ENCODE measurements at places on chromosomes 6 and 20.

GRCh38 chr20:14664101-14664500 lies 326.7 kb upstream of the FLRT3 start:
- DNase-seq = no peak

DNA sequence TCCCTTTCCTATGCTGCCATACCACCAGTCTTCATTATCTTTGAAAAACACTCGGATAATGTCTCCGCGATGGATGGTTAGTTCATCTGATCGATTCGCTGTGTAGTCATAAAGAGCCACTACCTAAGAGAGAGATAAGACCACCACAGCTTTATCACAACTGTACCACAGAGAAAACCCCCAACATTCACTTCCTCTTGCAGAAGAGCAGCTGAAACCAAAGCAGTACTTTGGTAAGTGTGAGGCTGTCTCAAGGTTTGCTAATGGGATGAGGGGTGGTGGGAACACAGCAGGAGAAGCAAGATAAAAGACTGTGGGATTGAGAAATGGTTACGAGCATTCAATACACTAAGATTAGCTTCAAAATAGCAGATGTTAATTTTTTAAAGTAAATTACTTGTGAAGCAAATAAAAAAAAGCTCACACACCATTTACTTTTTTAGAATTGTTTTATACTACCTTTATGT lies 142.1 kb downstream of the MYB start:
- DNase-seq = no peak

GRCh38 chr20:35489717-35490116 lies 34.3 kb downstream of the CEP250 start:
- DNase-seq = no peak

DNA sequence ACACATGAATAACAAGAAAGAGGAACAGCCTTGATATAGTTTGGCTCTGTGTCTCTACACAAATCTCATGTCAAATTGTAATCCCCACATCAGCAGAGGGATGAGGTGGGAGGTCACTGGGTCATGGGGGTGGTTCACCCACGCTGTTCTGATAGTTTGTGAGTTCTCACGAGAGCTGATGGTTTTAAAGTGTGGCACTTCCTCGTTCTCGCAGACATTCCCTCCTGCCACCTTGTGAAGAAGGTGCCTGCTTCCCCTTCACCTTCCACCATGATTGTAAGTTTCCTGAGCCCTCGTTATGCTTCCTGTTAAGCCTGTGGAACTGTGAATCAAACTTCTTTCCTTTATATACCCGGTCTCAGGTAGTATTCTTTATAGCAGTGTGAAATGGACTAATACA lies 13.1 kb downstream of the SRPK1 start:
- DNase-seq = no peak

DNA sequence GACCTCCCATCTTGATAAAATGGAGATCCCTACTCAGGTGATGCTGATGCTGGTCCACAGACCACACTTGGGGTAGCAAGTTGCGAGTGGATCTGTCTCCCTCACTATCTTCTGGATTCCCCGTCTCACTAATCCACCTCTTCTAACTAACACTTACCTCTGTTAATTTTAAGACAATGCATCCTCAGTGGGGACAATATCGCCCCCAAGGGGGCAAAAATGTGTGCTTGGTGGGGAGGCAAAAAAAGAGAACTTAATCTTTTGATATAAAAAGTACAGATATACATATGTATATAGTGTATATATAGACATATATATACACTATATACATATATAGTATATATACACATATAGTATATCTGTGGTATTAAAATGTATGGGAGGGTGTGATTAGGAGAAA lies 4.3 kb downstream of the LRFN2 start:
- DNase-seq = no peak

DNA sequence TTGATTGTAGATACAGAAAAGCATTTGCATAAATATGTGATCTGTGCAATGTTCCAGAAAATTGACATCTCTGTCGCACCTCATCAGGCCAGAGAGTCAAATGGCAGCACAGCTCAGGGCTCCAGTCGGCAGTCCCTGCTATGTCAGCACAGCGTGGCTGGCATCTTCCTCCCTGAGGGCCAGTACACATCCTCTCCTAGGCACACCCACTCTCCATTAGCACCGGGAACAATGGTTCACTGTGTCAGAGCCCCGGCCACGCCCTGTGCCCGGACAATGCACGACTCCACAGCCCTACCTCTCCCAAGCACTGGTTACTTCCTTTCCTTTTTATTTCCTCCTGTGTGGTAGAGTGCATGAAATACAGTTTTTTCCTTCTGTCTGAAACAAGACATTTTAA lies 114.9 kb downstream of the FOXC1 start:
- no peak for DNase-seq

DNA sequence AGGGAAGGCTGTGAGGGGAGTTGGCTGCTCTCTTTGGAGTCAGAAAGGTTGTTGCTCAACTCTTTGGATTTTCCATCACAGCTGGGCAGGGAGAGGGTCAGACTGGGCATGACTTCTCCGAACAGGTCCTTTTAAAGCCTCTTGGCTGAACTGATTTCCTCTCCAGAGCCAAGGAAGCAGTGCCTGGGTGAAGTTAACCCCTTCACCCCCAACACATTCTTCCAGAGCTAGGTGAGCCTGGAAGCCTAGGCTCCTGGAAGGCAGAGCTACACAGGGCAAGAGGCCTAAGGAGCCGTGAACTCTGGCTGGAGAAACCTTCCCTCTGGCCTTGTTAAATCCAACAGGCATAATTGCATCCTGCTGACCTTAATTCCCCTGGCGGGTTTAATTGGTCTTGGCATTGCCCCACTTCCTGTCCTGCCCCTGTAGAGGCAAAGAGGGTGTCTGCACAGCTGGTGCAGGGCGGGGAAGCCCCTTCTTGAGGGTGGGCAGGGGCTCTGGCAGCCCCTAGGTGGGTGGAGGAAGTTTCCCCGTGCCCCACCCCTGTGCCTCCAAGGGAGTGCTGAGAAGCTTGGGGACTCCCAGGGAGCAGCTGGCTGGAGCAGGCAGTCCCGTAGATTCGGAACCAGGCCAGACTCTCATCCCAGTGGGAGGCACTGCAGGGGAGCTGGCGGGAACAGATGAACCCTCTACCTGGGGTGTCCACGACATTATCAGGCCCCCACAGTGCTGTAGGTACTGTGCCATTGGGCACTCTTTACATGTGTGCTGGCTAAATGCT lies 3.6 kb upstream of the MYLK2 start:
- DNase-seq = no peak

- DNase-seq = no peak
These were observed 102.6 kb downstream of the FLRT3 start for GRCh38 chr20:14234666-14235295.

DNA sequence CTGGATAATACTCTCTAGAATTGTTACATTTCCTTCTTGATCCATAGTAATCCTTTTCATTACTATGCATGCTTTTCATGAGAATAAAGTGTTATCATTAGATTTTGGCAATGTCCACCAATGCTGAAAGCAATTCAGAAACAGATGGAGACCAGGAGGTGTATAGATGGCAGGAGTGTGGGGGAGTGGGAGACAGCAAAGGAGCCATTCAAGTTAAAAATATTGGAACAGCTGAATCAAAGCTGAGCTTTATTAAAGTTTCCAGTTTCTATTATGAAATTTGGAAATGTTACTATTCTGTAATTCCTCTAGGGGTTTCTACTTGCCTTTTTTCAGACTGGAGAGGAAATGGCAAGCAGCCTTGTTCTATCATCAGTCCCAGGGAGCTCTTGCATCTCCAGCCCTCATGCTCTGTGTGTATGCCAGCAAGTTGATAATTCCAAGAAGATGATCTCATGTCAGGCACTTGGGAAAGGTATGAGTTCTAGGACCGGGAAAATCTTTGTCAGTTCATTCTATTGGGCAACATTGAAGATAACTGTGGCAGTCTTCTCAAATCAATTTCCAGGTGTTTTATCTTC lies 228.0 kb downstream of the CD109 start:
- no peak for DNase-seq

GRCh38 chr20:23049201-23050075 lies at the start of gene THBD:
THBD (minus strand) TSS chr20:23049672; CDS start chr20:23049504, 168 bp downstream.
- no peak for DNase-seq

- no peak for DNase-seq
These were observed 561 bp downstream of the KAT14 start for GRCh38 chr20:18138266-18138582.

GRCh38 chr20:20215976-20216727 lies 151.8 kb upstream of the INSM1 start:
- DNase-seq = no peak

DNA sequence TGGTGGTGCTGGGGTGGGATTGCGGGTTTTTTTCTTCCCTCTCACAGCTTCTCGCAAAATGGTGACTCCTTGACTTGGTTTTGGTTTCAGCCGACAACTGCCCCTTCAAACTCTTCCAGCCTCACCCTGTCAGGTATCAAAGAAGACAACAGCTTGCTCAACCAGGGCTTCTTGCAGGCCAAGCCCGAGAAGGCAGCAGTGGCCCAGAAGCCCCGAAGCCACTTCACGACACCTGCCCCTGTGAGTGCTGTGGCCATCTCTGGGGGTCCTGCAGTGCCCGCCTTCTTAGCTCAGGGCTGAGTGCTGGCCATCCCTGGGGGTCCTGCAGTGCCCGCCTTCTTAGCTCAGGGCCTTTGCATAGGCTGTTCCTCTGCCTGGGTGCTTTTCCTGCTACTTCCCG lies 11.8 kb downstream of the GTSF1L start:
- no peak for DNase-seq

- no peak for DNase-seq
These were observed 175.3 kb upstream of the BMP5 start for GRCh38 chr6:56050530-56051201.

GRCh38 chr6:7451326-7451725 lies 61.7 kb downstream of the RIOK1 start:
- DNase-seq = no peak

DNA sequence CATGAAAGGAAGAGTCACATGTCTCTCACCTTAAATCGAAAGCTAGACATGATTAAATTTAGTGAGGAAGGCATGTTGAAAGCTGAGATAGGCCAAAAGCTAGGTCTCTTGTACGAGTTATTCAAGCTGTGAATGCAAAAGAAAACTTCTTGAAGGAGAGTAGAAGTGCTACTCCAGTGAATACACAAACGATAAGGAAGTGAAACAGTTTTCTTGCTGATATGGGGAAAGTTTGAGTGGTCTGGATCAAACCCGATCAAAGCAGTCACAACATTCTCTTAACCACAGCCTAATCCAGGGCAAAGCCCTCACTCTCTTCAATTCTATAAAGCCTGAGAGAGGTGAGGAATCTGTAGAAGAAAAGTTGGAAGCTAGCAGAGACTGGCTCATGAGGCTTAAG lies 1.9 kb upstream of the TPD52L1 start:
- no peak for DNase-seq

GRCh38 chr6:131060311-131060710 lies 2.7 kb downstream of the EPB41L2 start:
- no peak for DNase-seq
